Aorta (tissue), 5 donors: ENCODE measurements at places on chromosomes 1 and 21.

DNA sequence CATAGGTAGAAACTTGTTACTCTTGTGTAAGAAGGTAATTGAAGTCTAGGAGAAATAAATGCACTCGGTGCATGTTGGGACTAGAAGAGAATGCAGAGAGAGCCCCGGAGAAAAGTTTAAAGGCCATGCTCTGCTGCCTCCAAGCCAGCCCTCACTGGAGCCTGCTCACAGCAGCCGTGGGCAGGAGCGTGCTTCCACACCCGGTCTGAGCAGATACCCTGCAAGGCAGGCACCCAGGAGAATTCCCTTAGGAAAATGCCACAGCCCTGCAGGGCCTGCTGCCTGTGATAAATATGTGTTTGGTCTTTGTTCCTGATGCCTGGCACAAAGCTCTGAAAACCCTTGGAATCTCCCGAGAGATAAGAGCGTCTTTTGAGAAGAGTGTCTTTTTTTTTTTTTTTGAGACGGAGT is 22.8 kb downstream of the C2CD2 start:
- H3K36me3 ChIP-seq = no peaks in the 10 kb centered on the region
- H3K27ac ChIP-seq = no peak overlapping the region
- no peak for DNase-seq
- H3K4me3 ChIP-seq = no peak overlapping the region
- no peaks in the 10 kb centered on the region for H3K4me1 ChIP-seq

GRCh38 chr1:39214021-39214713 is 9.7 kb downstream of the MACF1 start:
- no peaks in the 10 kb centered on the region for H3K27me3 ChIP-seq
- H3K4me3 ChIP-seq = no peak overlapping the region
- no peak for DNase-seq
- H3K36me3 ChIP-seq = no peaks in the 10 kb centered on the region
- H3K4me1 ChIP-seq = peaks cover 14% of the 10 kb centered on the region

- H3K27ac ChIP-seq = no peak overlapping the region
- DNase-seq = no peak
- no peaks in the 10 kb centered on the region for H3K27me3 ChIP-seq
These were observed 280.5 kb upstream of the SGIP1 start for GRCh38 chr1:66253330-66253921.

GRCh38 chr1:63976006-63976405 is 202.2 kb downstream of the ROR1 start:
- peak overlapping the region; percentile 39 for H3K27ac ChIP-seq
- no peaks in the 10 kb centered on the region for H3K36me3 ChIP-seq
- no peaks in the 10 kb centered on the region for H3K27me3 ChIP-seq
- H3K4me1 ChIP-seq = peaks cover 4% of the 10 kb centered on the region
